Dermis microvascular lymphatic vessel endothelial cell (primary cell): ENCODE measurements at places on chromosomes 11 and 22. TPM values are rescaled to one million over a fixed set of nuclear protein-coding genes. Genes with fewer than 3 reads are reported as not detected.

MYO18B gene
- total RNA-seq = under 0.01 TPM in 2 replicates

HEPN1 gene
- under 0.01 TPM in 1 of 2 replicates, not detected in the other for total RNA-seq

DNA sequence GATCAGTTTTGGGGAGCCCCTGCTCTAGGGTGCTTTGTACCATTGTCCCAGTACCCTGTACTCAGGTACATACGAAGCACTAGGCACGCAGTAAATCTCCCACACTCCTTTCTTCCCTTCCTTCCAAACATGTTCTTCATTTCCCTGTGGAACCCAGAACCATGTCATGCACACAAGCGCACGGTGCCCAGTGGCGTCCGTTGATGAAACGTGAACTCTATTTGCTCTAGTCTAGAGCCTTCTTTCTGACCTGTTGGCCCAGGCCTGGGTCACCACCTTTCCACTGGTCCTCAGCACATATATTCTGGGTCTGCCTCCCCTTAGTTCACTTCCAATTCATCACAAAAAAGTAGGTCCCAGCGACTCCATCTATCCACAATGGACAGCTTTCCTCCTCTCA, 7.0 kb downstream of the USH1C start:
- DNase-seq = no peak

- no peak for DNase-seq
These were observed 45.1 kb downstream of the PTPRJ start for GRCh38 chr11:48025293-48025983.

DNA sequence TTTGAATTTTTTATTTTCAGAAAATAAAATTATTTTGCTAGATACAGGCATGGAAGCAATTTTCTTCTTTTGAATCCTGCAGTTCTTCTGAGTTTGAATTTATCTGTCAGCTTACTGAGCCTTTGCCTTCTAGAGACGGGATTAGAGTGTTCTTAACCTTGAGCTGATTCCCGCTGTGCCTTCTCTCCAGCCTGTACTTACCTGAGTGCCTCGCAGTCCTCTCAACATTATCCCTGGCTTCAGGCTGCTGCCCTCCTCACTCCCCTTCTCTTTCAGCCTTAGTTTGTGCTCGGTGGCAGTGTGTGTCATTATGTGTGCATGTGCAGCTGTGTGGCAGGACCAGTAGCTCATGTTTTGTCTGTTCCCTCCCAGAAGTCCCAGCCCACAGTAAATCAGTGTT, 24.3 kb downstream of the OSBP2 start:
- DNase-seq = no peak

- no peak for DNase-seq
These were observed 514 bp downstream of the KRTAP5-9 start for GRCh38 chr11:71548716-71549151.

DNA sequence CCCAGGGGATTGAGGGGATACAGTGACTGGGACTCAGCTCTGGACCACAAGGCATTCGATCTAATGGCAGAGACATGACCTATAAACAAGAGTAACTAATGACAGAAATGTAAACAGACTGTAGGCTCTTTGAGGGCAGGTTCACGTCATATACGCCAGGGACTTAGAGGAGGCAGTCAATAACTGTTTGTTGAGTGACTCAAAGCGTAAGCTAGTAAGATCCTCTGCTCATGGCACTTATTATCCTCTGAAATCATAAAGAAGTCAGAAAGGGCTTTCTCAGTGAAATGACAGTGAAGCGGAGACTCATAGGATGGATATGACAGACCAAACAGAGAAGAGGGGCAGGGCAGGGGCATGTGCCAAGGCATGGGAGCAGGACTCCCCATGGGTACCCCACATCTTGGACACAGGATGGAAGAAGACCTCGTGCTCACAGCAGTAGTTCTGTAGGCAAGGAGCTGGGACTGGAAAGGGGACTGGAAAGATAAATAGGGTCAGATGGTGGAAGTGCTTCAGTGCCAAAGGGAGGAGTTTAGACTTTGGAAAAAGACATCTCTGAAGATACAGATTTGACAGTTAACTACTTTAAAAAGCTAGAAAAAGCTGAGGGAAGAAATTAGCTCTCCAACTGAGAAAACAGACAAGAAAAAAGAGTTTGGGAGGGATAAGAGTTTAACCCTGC, 72.7 kb downstream of the SLC1A2 start:
- DNase-seq = no peak

- peak; percentile 28 for DNase-seq
These were observed 83.1 kb downstream of the OR5AK2 start for GRCh38 chr11:57071829-57072228.

DNA sequence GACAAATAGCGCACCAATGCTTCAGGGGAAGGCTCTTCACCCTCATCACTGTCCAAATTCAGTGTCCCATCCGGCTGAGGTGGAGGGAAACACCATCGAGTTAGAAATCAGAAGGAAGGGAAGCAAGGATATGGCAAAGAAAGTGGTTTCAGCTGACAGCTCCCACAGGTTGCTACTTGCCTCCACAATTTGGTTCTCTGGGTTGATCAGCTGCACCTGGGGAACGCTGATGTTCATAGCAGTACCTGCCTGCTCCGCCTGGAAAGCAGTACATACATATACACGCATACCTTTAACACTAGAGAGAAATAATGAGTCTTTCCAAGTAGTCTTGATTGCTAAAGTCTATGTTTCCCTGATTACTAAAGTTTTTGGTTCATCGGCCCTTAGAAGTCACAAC, 37.8 kb upstream of the APOA1 start:
- DNase-seq = no peak
